ENCODE measurements at places on chromosomes 2 and 18.
A peak's percentile ranks its signal among the peaks of the same experiment; 100 is the strongest.

DNA sequence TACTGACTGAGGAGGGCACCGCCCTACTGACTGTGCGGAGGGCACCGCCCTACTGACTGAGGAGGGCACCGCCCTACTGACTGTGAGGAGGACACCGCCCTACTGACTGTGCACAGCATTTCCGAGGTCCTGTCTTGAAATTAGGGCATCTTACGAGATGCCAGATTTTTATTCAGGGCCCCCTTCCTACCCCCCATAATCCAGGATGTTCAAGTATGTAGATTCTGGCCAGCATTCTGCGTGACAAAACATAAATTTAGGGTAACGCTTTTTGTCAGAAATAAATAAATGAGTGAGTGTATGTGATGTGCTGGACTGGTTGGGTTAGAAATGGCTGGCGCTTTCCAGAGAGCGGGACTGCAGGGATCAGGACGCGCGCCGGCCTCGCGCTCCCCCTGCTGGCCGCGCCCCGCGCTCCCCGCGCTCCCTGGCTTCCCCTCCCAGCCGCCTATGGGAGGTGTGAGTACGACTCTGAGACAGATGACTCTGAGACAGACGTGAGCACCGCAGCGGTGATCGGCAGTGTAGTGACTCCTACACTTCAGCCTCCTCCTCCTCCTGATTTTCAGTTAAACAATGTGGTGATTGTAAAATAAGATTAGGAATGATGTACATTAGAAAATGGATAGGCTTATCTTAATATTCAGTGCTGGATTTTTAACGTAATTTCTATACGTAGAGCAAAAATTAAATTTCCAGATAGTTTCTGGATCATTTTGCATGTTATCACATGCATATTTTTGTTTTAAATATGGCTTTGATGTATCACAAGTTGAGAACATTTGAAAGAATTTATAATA is 149.2 kb upstream of the NFATC1 start:
- DNase-seq, result peak; percentile 66

- no peak for DNase-seq
These were observed 90.3 kb upstream of the RAB27B start for GRCh38 chr18:54737986-54738385.

DNA sequence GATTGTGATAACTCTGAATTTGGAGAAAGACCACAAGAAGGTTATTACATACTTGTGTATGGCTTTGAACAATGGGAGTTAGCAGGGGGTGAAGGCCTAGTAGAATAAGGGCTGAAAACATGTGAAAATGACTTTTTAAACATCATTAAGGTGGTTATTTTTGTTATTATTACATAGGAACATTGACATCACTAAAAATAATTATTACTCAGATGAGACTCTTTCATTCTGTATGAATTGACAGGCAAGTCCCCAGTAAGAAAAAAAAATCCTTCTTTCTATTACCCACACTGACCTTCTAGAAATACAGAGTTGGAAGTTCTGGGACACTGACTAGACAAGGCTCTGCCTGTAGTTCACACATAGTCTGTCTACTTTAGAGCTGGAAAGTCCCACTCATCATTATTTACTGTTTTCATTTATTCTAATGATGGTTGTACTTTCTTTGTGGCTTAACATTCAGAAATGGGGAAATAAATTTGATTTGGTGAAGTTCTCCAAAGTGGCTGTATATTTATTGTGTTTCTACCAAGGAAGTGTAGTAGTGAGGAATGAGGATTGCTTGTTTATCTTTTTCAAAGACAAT is 219.6 kb upstream of the EPAS1 start:
- DNase-seq, result no peak

- DNase-seq, result no peak
These were observed 71.6 kb upstream of the ATG16L1 start for GRCh38 chr2:233179848-233180366.

DNA sequence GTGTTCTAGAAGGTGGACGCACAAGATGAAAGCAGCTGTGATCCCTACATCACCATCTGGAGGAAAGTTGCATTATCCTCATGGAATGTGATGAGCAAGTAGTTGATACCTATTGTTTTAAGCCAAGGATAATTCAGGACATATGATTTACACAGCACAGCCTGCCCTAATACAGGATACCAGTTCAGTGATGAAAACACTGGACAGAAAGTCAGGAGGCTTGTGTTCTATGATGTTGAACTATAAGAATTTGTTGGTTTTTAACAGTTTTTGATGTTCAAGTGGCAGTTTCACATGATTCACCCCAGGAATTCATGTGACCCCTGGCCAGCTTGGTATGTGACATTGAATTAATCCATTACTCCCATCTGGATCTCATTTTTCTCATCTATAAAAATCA is 6.2 kb upstream of the CHST10 start:
- DNase-seq, result no peak

Data from liver (tissue), 10 donors.